Naive thymus-derived CD8-positive, alpha-beta T cell (primary cell): ENCODE measurements at places on chromosomes 6 and 20. TPM values are rescaled to one million over a fixed set of nuclear protein-coding genes. Genes with fewer than 3 reads are reported as not detected.

Gene PARD6B
- 0.49 TPM for polyA plus RNA-seq

Gene DACT2
- not detected for polyA plus RNA-seq

Gene SCGN
- not detected for polyA plus RNA-seq

Gene SMLR1
- polyA plus RNA-seq = not detected

Gene STMN3
- polyA plus RNA-seq = 35.4 TPM

Gene CGA
- polyA plus RNA-seq = not detected

Gene HLA-DQA2
- 2.8 TPM for polyA plus RNA-seq
